ENCODE measurements at places on chromosomes 4 and X.

DNA sequence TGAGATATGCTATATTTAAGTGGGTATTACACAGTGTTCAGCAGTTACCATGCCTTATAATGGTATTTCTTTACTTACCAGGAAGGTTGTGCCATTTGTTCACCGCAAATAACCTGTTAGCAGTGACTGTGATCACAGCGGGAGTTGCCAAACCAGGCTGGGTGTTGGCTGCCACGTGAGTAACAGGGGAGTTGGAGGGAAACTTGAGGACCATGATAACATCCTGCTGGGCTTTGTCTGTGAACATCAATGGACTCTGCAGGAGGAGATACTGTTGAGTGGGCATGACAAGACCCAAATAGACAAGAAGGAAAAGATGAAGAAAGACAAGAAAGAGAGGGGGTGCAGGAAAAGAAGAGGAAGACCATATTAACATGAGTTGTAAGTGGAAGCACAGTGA lies 242.9 kb downstream of the DCLK2 start:
- no peak for DNase-seq

- no peak for DNase-seq
Observed at GRCh38 chr4:118171381-118171780, 137.1 kb downstream of the NDST3 start.

- DNase-seq = no peak
Observed at GRCh38 chr4:30181918-30182317, 538.3 kb upstream of the PCDH7 start.

GRCh38 chr4:6277139-6277802 lies 7.6 kb downstream of the WFS1 start:
- no peak for DNase-seq

GRCh38 chrX:37834937-37835336 lies 12.4 kb downstream of the DYNLT3 start:
- no peak for DNase-seq

GRCh38 chr4:41363384-41363981 lies 106.8 kb downstream of the UCHL1 start:
- DNase-seq = no peak

DNA sequence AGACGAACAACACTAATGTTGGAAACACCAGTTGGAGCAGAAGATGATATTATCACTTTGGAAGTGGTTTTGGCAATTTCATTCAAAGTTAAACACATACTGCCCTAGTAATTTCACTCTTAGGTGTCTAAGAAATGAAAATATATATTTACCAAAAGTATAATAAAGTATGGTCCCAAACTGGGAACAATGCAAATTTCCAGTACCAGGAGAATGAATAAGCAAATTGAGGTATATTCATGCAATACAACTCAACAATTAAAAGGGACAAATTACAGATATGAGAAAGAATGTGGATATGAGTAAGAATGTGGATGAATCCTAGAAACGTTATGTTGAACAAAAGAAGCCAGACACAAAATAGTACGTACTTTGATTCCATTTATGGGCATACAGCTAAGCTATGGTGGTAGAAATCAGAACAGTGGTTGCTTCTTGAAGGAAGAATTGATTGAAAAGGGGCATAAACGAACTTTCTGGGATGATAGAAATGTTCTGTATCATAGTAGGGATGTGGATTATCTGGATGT lies 10.0 kb downstream of the ELMOD2 start:
- no peak for DNase-seq

DNA sequence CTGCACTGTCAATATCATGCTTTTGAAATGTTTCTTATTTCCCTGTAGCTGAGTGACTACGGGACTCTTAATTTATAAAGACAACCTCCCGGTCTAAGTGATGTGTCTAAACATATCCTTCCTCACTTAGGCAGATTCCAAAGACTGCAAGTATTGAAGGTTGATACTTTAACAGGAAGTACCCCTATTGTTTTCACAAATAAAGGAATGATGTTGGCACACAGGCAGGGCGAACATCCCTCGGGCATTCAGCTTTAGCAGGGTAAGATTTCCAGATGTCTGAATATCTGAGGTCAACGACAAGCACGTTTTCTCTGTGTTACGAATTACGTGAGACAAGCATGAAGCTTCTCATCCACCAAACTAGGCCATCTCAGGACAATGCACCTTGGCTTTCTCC lies 638.0 kb upstream of the FRG1 start:
- DNase-seq = no peak

DNA sequence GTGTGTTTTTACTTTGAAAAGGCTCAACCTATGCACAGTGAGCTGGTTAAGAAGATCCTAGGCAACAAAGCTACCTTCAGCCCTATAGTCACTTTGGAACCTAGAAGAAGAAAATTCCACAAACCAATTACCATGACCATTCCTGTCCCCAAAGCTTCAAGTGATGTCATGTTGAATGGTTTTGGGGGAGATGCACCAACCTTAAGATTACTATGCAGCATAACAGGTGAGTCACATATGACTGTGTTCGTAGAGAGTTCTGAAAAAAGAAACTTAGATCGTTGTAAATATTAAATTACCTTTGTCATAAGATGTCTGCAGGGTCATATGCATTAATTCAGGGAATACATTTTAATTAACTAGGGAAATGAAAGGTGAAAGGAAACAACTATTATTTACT lies 287.1 kb downstream of the ANK2 start:
- no peak for DNase-seq

- DNase-seq = no peak
Observed at GRCh38 chr4:45897946-45898585, 225.8 kb downstream of the GABRG1 start.

- DNase-seq = no peak
Observed at GRCh38 chr4:67122029-67122428, 423.3 kb downstream of the CENPC start.

DNA sequence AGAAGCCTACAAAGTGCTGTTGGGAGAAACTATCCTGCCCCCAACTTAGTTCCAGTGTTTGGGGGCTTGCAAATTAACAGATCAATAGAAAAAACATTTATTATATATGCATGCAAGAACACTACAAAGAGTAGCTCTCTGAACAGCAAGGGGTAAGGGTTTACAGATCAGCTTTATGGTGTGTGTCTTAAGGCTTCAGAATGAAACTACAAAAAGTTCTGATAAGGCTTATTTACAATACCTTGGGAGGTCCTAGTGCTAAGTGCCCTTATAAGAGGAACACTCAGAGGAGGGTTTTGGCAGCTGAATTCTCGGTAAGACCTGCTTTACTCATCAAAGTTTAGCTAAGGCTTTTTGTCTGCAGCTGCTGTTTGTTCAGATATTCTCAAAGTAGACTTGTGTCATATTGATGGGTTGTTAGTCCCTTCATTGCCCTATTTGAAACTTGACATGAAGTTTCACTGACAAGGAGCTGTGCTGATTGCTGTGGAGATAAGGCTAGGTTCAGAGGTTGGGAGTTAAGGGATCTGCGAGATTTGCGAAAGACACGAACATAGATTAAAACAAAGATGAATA lies 7.7 kb downstream of the ERVMER34-1 start:
- DNase-seq = no peak

DNA sequence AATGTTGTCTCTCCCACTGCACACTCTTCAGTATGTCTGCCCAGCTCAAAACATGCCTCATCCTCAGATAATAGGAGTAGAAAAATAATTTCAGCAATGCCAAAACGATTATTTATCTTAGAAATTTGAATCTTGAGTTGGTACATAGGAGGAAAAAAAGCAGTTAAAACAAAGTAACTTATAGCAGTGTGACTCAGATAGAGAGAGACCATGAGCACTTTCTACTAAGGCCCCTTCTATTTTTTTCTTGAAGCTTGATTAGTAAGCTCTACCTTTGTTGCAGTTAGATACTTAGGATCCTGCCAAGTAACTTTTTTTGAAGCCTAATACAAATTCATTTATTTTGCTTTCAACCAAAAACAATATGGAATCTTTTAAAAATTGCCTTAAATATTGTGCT lies 212.3 kb downstream of the MAD2L1 start:
- no peak for DNase-seq

DNA sequence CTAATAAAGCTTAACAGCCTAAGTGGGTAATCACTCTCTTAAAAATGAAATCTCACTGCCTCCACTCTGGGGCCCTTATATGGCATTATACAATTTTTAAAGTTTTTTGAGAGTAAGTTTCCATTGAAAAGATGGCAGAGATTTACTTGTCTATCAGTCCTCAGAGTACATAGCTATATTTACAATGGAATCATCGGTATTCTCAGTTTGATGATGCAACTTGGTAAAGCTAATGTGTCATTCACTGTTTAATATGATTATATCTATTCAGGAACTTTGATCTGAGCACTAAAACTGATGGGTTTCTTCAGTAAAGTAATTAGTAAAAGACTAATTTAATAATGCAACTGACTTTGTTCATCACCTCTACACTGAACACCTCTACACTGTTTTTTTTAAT lies 51.6 kb downstream of the CT47B1 start:
- DNase-seq = no peak

DNA sequence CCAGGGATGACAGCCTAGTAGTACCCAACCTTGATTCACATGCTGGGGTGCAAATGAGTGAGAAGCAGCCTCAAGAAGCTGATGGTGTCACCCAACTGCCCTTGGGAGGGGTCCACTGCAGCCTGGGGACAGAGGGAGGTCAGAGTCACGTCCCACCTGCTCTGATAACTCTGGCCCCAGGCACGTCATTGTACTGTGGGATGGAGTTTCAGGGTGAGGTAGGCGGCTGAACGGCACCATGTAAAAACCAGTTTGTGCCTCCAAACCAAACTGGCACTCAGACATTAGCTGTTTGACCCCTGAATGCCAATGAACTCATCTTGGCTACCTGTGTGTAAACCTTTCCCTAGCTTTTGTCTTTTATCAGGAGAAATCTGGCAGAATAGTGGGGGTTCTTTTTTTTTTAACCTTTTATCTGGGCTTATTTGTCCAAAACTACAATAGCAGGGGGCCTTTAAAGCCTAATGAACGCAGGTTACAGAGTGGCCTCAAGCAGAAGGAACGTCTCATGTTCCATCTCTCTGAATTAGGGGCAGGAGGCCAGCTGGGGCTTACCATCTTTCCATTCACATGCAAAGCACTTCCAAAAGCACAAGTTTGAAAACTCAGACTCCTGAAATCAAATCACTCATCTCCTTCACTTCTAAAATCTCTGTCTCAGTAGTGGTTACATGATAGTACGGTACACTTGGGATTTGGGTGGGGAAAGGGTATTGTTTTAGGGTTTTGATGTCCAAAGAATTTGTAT lies 89.4 kb downstream of the IRF2 start:
- no peak for DNase-seq

- DNase-seq = no peak
Observed at GRCh38 chr4:151866592-151866918, 105.7 kb upstream of the GATB start.

DNA sequence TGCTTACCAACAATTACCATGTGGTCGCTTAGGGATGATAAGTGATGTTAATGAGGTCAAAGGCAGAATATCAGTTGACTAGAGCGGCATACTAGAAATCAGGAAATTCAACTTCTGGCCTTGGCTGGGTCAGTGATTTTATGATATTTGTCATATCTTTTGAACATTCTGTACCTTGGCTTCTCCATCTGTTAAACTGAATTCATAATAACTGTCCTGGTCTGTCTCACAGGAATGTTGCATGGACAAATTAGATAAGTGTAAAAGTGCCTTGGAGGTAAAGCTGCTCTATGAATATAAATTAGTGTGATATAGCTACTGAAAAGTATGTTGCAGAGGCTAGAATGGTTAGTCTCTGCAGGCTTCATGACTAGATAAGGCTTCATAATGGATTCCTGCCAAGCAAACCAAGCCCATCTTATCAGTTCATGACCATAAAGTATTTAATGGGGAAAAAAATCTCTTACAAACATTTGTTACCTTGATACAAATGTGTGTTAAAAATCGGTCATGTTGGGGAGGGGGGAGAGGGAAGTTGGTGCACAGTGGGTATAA lies 104.6 kb upstream of the BMPR1B start:
- DNase-seq = no peak

DNA sequence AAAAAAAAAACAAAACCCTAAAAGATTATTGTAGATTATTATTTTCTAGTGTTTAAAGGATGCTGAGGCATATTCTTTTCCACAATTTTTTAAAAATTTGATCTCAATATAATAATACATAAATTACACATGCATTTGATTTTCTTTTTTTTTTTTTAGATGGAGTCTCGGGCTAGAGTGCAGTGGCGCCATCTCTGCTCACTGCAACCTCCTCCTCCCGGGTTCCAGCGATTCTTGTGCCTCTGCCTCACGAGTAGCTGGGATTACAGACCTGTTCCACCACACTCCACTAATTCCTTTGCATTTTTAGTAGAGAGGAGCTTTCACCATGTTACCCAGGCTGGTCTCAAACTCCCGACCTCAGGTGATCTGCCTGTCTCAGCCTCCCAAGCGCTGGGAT lies 83.5 kb upstream of the TSPAN5 start:
- DNase-seq = no peak

DNA sequence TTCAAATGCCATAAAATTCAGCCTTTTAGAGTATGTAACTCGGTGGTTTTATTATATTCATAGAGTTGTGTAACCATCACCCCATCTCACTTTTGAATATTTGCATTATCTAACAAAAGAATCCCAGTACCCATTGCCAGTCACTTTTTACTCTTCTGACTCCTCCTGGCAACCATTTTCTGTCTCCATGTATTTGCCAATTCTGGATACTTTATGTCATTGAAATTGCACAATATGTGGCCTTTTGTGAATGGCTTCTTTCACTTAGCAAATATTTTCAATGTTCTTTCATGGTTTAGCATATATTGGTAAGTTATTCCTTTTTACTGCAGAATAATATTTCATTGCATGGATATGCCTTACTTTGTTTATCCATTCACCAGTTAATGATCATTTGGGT lies 79.9 kb downstream of the SLIT2 start:
- no peak for DNase-seq

DNA sequence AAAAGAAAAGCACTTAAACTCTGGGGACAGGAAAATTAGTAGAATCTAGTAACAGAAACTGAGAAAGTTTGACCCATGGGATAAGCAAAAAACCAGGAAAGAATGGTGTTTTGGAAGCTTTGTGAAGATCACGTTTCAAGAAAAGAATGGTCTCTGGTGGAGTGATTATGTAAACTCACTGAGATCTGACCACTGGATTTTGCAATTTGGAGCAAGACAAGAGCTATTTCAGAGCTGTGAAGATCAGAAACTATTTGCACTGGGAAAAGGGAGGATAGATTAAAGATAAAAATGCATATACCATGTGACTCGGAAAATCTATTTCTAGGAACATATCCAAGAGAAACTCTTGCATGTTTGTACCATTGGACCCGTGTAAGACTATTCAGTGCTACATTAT lies 4.3 kb downstream of the TMPRSS11D start:
- no peak for DNase-seq

DNA sequence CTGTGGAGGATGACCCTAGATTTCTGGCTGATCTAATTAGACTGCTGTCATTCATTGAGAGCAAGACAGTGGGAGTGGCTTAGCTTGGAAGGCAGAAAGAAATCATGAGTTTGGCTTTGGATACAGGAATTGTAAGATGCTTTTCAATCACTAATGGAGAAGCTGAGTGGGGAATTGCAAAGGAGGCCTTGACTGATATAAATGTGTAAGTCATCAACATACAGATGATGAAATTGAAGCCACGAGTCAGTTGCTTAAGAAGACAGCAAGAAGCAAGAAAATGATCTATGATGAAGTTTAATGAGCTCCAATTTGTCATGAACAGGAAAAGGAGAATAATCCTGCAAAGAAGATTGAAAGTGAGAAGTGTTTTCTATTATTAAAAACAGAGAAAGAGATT lies 136.7 kb upstream of the C1QTNF7 start:
- no peak for DNase-seq

- DNase-seq = no peak
Observed at GRCh38 chr4:37825968-37826294, 555 bp upstream of the PGM2 start.
